Activated CD4-positive, alpha-beta T cell treated with anti-CD3 and anti-CD28 coated beads for 24 hours (primary cell): ENCODE measurements at places on chromosomes 12 and 14.

GRCh38 chr14:50804181-50804721, 26.7 kb downstream of the NIN start:
- no peak for DNase-seq

DNA sequence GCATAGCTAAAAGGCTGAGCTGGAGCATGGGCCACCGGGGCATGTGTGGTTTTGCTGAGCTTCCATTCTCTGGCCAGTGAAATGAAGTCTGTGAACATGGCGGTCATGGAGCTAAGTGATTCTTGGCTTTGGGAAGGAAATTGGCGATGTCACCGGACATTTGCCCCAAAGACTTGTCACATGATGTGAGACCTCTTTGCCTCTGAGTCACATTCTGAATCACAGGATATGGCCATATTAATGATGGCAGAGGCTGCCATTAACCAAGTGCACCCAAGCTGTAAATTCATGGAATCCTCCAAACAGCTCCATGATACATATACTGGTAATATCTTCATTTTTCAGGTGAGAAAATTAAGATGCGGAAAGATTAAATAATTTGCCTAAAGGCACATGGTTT, 27.4 kb upstream of the BATF start:
- DNase-seq = no peak

DNA sequence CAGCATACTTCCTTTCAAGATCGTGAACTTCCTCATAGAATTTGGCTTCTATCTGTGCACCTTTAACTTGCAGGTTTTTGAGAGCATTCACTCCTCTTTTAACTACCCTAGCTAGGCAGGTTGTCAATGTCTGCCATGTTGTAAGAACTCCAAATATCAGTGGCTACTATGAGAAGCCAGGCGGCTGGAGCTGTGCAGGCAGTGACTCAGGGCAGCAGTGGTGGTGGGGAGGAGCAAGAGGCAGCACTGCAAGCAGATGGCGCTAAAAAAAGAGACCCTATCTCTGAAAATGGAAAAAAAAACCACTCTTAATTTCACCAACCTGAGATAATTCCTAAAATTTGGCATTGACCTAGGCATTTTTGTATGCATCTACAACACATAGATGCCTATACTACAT, 28.5 kb downstream of the YARS2 start:
- DNase-seq = no peak

DNA sequence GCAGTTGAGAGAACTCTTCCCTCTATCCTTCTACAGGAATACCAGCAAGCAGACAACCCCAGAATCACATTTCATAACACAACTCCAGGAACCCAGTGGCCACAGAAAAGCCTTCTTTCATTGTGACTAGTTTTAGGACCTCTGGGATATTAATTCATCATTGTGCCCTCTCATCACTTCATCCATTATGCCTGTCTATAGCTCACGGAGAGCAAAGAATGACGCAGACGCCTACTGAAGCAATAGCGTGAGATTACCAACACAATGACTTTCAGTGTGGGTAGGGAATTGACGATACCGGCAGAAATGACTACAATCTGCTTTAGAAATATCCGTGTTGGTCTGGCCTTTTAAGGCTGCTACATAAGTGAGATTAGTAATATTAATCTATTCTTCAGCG, 158.1 kb upstream of the FOXG1 start:
- DNase-seq = no peak

GRCh38 chr12:1919284-1919683, 832 bp upstream of the CACNA2D4 start:
- DNase-seq = no peak
